Activated CD4-positive, alpha-beta T cell treated with anti-CD3 and anti-CD28 coated beads for 4 hours (primary cell): ENCODE measurements at places on chromosomes 4 and X.

GRCh38 chrX:74423289-74423998 lies 2.2 kb downstream of the SLC16A2 start:
- no peak for DNase-seq

DNA sequence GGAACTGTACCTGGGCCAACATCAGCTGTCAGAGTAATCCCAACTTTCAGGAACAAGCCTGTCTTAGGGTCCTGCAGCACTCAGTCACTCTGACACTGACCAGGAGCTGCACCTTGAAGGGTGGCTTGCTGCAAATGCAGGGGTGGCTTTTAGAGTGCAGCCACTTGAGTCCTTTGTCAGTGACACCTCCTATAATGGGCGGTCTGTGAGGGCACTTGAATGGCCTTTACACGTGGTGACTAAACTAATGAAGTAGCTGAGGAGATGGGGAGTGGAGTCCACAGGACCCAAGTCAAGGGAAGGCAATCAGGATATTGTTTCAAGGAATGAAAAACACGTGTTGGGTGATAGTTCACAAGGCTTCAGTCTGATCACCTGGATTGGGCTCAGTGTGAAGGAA lies 11.1 kb upstream of the LNX1 start:
- DNase-seq: no peak

DNA sequence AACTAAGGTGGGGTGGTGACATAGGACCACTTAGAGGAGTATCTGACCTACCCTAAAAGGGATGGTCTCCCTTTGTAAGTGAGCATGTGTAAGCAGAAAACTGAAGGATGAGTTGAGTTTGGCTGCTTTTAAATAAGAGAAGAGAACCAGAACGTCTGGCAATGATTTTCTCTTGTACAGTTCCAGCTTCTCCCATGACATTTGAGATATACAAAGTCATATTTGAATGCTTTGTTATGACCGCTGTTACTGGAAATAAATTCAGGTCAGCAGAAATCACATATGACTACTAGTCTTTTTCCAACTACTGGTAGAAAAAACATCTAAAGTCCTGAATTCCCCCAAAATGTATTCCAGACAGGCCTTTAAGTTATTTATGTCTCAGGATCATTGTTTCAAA lies 313.3 kb upstream of the BMP3 start:
- DNase-seq: no peak

DNA sequence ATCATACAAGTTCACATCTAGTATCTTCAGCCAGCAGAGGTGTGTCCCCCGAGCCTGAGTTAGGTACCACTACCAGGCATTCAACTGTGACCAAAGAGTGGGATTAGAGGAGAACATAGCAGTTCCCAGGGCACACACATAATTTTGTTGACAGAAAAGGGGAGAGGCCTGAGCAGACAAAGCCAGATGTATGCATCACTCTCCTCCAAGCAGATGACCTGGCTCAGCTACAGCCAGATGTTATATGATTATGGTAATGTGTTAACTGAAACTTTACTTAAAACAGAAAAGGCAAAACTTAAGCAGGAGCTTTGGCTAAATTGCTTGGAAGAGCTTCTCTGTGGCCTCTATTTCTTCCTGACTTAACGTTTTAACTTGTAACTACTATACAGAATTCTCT lies 88.9 kb downstream of the CC2D2A start:
- DNase-seq: no peak

- DNase-seq: no peak
These were observed 366.2 kb downstream of the FBXW7 start for GRCh38 chr4:152169683-152170082.

GRCh38 chr4:109878355-109878754 lies 30.4 kb downstream of the LRIT3 start:
- no peak for DNase-seq

GRCh38 chrX:101386542-101386885 lies 523 bp upstream of the BTK start:
- no peak for DNase-seq

DNA sequence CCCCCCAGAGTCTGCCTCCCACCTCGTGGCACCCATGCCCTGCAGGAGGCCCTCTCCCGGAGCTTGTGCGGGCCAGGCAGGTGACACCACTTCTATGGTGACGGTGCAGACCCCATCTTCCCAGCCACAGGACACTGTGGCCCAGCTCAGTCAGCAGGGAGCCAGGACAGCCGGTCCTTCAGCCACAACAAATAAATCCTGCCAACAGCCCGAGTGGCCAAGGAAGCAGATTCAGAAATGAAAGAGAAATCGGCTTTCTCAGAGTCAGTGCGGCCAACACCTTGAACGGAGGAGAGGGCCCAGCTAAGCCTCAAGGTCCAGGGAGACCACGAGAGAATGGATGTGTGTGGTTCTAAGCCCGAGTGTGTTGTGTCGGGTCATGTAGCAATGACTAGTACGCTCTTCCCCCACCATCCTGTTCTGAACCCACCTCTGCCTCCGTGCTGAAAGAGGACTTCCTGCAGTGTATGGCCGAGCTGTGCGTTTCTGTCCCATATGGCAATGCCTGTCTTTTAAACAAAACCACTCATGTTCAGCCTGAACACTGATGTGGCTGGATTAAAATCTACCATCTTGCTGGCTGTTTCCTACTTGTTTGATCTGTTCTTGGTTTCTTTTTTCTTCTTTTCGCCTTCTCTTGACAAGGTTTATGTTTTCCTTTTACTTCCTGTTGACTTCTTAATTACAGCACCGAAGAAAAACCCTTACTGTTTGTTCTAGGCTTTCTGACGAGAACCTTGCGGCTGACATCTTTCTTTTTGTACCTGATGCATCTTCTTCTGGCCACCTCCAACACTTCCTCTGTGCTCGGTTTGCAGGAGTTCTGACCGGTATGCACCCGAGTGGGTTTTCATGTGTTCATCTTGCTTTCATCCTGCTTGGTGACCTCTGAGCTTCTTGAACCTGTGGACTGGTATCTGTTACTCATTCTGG lies 53.1 kb downstream of the GAK start:
- peak; percentile 39 for DNase-seq

- DNase-seq: no peak
These were observed 174.9 kb upstream of the SMARCAD1 start for GRCh38 chr4:94032754-94033153.

DNA sequence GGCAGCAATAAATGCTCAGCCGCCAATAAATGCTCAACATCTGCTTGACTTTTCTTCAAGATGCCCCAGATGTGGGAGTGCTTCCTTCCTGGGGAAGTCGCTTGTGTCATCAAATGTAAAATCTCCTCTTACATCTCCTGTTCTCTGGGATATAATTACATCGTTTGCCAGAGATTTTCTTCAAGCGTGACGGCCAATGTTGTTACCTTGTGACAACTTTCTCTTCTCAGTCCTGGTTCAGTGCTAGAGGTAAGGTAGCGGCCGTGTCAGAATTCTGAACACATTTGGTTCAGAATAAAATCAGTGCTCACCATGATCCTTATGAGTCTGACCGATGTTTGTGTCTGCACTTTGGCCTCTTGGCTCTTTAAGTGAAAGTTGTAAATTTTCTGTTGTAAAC lies 102.5 kb downstream of the ASMT start:
- no peak for DNase-seq

DNA sequence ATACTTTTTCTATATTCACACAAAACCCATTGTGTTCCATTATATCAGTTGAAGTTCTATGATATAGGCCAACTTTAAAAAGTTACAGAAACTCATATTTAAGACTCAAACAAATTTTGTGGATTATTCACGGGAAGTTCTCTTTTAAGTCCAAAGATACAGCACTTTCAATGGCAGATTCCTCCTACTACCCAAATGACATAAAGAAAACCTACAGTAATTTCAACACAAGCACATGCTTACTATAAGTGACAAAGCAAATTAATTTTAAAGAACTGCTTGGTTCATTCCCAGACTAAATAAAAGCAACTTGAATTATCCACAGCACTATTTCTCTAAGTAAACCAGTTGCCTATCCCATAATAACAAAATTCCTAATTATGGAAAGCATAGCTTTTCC lies 4.1 kb downstream of the PPA2 start:
- DNase-seq: no peak

GRCh38 chr4:141233673-141234072 lies 13.0 kb downstream of the ZNF330 start:
- no peak for DNase-seq

GRCh38 chr4:159545556-159545955 lies 442.7 kb downstream of the RAPGEF2 start:
- no peak for DNase-seq

DNA sequence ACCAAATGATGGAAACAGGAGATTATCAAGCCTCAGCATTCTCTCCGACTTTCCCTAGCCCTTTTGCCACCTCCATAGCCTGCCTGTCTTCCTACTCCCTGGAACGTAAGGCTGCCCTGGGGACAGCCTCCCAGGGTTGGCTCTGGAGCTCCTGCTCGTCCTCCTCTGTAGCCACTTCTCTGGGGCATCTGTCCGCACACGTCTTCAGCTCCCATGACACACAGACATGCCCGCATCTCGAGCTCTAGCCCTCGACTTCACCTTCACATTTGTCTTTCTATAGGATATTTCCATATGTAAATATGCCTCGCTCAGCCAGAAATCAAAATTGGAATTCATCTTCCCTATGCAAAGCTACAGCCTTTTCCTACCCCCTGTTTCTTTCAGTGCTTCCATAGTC lies 67.7 kb downstream of the TSC22D3 start:
- DNase-seq: no peak

DNA sequence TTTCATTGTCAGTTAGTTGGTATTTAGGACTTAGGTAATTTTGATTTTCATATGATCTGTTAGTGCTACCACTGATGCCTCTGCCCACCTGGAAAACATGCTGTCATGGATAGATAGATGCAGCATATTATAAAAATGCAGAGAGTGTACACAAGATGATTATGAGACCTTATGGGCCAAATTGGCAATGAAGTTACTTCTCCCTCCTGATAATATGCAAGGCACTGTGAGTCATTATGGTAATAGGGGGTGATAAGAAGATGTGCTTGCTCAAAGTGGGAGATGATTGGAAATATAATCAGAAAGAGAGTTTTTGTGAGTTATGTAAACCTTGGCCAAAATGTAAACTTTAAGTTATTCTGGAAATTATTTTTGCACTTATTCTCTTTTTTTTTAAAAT lies 56.6 kb upstream of the RHOH start:
- DNase-seq: no peak

GRCh38 chrX:16517039-16517605 lies 132.8 kb upstream of the S100G start:
- DNase-seq: no peak

- DNase-seq: no peak
These were observed 60.2 kb downstream of the BANK1 start for GRCh38 chr4:101850698-101851097.

GRCh38 chr4:15333692-15334633 lies 93.9 kb upstream of the C1QTNF7 start:
- no peak for DNase-seq

GRCh38 chr4:7886007-7886973 lies 53.4 kb downstream of the AFAP1 start:
- DNase-seq: no peak

- DNase-seq: no peak
These were observed 381 bp downstream of the TXK start for GRCh38 chr4:48133669-48134068.

GRCh38 chrX:39817754-39818470 lies 279.8 kb downstream of the BCOR start:
- no peak for DNase-seq

GRCh38 chr4:69038582-69038981 lies 57.7 kb upstream of the UGT2B7 start:
- no peak for DNase-seq

DNA sequence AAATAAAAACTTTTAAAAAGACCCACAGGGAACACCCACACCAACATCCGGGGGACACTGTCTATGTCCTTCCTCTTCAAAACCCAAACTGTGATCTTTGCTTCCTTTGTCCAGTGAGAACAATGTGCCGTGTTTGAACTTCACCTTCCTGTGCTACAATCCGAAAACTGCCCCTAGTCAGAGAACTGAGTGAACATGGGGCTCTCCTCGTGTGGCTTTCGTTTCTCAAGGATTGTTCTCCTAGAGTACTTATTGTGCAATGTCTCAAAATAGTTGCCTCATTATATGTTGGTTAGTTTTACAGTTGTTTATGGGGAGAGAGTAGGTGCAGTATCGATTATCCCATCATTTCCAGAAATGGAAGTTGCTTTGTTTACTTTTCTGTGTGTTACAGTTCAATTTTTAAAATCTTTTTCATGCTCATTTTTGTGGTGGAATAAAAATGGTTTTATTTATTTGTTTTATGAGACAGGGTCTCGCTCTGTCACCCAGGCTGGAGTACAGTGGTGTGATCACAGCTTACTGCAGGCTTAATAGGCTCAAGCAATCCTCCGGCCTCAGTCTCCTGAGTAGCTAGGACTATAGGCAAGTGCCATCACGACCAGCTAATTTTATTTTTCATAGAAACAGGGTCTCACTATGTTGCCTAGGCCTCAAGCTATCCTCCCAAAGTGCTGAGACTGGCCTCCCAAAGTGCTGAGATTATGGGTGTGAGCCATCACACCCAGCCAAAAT lies 29.9 kb downstream of the RBMX start:
- no peak for DNase-seq

- no peak for DNase-seq
These were observed 158.2 kb upstream of the DDIT4L start for GRCh38 chr4:100348473-100348872.

DNA sequence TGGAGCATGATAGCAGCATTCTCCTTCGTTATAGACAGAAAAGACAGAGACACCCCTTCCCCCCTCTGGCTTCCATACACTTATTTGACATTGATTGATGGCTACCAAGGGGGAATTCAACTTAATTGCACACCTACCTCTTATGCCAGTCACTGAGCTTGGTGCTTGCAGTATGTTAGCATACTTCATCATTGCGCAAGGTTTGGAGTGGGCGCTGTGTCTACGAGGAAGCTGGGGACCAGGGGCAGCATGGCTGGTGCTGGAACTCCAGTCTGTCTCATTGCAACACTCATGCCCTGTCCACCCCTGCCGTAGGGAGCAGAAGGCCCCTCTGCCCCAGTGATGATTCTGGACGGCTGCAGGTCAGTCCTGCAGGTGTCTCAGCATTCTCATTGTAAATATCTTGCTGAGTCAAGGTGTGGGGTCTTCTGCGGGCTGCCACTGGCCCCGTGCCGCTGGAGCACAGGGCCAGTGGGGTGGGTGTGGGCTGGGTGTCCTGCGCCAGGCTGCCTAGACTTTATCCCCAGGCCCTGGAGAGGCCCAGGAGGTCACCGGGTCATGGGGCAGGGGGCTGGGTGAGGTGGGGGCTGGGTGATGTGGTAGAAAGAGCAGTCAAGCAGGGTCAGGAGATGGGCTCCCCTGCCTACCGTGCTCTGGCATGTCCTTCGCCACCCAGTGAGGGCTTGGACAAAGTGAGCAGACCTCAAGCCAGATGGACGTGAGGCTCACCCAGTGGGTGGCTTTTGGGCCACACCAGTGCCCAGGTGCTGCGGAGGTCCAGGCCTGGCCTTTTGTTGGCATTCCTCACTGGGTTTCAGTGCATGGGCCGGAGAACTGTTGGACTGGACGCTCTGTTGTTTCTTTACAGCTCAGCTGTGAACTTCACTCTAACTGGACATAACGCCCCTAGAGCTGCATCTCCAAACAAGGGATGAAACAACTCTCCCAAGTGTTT lies 85.5 kb downstream of the PSAPL1 start:
- DNase-seq: no peak

- no peak for DNase-seq
These were observed 36.3 kb upstream of the ADRA2C start for GRCh38 chr4:3729882-3730226.

DNA sequence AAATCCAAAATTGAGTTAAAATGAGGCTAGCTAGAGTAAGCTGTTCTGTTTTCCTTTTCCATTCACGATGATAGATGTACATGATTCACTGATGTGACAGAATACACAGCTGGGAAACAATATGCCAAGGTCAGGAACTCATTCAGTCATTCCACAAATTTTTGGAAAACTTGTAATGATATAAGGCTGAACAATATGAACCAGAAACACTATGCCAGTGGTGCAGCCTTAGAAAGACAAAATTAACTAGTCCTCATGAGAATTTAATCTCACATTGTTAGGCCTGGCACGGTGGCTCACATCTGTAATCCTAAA lies 50.0 kb upstream of the NDST3 start:
- DNase-seq: no peak
